Melanocyte of skin (primary cell): ENCODE measurements at places on chromosomes 11 and 22. TPM values are rescaled to one million over a fixed set of nuclear protein-coding genes. Genes with fewer than 3 reads are reported as not detected.

FAM83F gene
- total RNA-seq = 0.36 and 0.69 TPM in 2 replicates

PHF21B gene
- total RNA-seq = 2.2 TPM in 1 of 2 replicates, not detected in the other

BRSK2 gene
- total RNA-seq = 0.69 and 1.8 TPM in 2 replicates

TRIM49D1 gene
- total RNA-seq = not detected in 2 replicates

AIP gene
- total RNA-seq = 52.3 and 66.2 TPM in 2 replicates

TNKS1BP1 gene
- total RNA-seq = 20.3 and 24.7 TPM in 2 replicates

FAM227A gene
- total RNA-seq = 1.7 and 1.9 TPM in 2 replicates

POU2AF3 gene
- not detected in 2 replicates for total RNA-seq
